Adrenal gland (tissue), 19 donors: ENCODE measurements at places on chromosomes 7 and 10. TPM values are rescaled to one million over a fixed set of nuclear protein-coding genes. Genes with fewer than 3 reads are reported as not detected.
A peak's percentile ranks its signal among the peaks of the same experiment; 100 is the strongest.

Gene LRRD1
- total RNA-seq, result 0.16 TPM

Gene GNG11
- total RNA-seq, result 21.7 TPM

Gene MTERF1
- total RNA-seq, result 11.5 TPM

GRCh38 chr10:110163192-110163773, 44.1 kb upstream of the MXI1 start:
- DNase-seq, result no peak

GRCh38 chr10:42974693-42975002, 102.2 kb upstream of the RET start:
- DNase-seq, result no peak

GRCh38 chr7:28498636-28499035, 86.3 kb downstream of the CREB5 start:
- no peak for DNase-seq

- DNase-seq, result no peak
Observed at GRCh38 chr10:70479626-70480238, 1.2 kb downstream of the PALD1 start.

DNA sequence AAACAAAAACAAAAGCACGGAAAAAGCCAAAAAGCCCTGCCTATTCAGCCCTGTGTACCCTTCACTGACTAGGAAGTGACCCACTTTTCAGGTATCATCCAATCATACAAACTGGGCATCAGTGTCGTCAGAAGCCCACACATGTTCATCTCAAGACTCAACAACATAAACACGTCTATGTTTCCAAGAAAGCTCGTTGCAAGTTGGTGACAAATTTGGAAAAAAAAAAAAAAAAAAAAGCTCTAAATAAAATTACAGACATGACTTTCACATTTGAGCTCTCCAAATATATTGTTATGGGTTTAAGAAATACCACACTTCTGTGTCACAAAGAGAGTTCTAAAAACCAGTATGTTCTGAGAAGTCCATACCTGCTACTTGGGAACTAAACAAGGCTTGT, 204.7 kb upstream of the KLF14 start:
- no peak for DNase-seq

- no peak for DNase-seq
Observed at GRCh38 chr7:132771301-132771730, 195.0 kb upstream of the PLXNA4 start.

DNA sequence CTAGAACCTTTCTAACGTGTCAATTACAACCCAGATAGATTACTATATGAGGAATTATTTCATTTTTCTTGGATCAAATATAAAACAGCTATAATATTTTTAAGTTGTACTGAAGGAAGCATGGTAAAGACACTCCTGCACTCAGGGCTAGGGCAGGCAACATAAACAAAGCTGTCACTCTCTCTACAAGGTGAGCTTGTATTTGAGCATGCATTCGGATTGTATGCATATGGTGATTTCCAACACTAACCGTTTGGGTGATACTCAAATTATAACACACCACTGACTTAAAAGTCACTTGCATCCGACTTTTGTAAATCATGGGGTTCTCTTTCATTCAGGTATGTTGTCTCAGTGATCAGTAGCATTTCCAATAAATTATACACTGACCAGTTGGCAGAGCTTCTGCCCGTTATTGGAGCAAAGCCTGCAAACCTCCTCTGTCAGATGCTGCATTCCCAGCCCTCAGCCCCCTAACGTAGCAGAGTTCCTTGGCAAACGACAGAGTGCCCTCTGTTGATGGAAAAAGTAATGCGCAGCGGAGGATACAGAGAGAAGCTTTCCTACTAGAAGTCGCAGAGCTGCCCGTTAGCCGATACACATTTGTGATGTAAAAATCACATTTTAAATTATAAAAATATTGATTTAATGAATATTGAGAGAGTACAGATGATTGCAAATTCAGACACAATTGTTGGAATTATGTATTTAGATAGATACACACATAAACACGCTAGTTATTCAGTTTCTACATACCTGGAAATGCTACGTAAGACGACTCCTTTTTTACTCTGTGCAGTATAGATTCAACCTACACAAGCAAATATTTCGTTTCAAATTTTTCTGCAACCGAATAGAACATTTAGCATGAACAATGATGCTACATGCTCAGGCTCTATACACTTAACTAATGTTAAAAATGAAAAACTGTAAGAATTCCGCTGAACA, 173.9 kb upstream of the SP4 start:
- DNase-seq, result peak; percentile 26

DNA sequence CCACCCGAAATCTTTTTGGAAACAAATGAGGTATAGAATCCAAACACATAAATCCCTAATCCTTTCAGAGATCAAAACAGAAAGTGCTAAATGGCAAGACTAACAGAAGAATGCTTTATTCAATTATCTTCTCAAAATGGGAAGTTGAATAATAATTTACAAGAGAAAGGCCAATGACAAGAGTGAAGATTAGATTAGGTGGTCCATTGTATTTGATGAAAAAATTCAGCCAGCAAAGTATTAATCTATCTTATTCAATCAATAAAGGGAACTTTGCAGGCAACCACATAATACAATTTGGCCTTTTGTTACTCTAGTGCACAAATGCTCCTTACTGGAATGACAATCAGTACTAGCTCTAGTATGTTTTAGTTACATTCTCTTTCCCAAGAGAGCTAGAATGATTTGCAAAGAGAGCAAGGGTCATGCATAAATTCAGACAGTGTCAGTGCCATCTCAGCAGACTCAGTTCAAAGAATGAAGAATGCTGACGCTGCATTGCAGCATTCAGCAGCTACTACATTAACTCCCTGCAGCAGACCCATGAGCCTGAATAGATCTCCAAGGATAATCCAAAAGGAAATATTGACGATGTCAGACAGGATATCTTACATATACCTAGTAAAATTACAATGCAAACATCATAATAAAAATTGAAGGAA, 131.8 kb downstream of the ANK3 start:
- no peak for DNase-seq

DNA sequence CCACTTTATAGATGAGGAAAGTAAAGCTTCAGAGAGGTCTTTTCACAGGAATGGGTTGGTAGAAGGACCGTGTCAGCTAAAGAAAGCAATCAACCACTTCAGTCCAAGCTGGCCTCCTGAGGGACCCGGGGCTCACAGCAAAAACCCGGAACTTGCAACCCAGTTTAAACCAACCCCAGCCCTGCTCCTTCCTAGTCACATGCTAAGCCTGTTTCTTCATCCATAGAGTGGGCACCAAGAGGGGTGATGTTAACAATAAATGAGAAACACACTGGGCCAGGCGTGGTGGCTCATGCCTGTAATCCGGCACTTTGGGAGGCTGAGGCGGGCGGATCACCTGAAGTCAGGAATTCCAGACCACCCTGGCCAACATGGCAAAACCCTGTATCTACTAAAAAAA, 12.1 kb upstream of the NPFFR1 start:
- no peak for DNase-seq

GRCh38 chr7:34067005-34067778, 161.9 kb downstream of the BMPER start:
- no peak for DNase-seq

DNA sequence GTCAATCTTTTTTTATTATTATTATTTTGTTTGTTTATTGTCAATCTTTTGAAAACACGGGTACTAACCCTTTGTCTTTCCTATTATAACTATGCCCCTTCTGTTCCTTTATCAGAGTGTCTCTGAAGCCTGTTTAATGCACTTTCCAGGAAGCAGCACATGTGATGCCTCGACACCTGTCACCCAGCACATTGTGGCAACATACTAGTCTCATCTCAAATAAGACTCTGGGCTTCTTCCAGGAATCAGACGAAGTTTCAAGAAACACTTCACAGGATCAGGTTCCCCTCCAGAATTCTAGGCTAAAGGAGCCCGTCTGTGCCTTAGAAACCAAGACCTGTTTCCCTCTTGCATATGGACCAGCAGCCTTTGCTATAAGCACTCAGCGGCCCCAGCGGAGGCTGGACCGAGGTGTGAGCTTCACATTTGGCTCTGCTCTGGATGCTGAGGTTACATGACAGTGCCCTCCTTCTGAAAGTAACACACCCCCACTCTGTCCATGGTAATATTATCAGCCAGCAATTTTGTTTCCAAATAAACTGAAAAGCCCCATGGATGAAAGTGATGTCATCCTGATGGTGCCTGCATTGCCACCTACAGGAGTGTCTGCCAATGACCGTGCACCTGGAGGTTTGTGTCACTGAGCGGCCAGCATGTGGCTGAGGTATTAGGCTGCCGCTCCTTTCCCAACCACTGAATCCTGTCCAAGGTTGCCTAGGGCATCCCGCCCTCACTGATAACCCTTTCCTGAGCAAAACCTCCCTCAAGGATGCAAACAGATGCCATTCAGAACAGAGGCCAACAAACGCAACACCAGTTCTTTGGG, 38.1 kb downstream of the MKI67 start:
- DNase-seq, result no peak

GRCh38 chr7:141360803-141361202, 190.4 kb upstream of the AGK start:
- no peak for DNase-seq

- DNase-seq, result no peak
Observed at GRCh38 chr7:148403466-148403993, 187.0 kb upstream of the C7orf33 start.

- DNase-seq, result no peak
Observed at GRCh38 chr10:9357471-9357870, 1303.0 kb downstream of the GATA3 start.

DNA sequence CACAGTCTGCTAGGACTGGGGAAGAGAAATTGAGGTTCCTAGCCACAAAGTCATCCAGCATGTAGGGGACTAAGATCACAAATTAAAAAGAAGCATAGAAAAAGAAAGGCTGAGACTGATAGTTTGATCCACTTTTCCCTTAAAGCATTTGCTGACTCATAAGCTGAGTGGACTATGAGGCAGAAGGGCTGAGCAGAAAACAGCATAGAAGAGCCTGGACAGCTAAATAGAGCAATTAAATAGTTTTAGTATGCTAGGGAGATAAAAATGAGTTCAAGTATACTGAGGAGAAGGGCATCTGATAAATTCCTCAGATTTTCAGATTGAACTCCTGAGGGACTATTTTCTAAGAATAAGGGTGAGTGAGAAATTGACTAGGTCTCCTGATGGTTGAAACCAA, 155.9 kb upstream of the EGR2 start:
- DNase-seq, result no peak

GRCh38 chr7:17298840-17299482, 509 bp downstream of the AHR start:
- DNase-seq, result peak; percentile 52

DNA sequence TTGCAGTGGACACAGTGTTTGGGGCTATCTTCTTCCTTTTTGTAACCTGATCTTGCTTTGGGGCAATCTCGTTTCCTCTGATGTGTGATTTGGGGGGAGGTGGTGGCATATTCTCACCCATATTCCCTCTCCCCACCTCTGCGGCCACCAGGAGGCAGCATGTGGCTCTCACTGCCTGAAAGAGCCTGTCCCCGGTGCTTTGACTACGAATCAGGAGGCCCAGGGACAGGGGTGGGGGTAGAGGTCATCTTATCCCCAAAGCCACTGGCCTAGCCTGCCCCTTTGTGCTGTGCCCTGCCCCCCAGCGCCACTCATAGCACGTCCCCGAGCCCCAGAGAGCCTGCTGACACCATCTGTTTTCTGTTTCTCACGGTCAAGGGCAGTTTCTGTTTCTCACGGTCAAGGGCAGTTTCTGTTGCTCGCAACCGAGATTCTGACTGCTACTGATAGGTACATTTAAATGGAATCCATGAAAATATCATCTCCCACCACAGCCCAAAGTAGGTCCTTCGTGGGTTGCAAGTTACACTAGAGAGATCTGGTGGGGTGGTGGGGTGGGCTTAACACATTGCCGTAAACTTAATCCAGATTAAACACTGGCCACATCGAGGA, 28.2 kb downstream of the PHYH start:
- peak; percentile 10 for DNase-seq

- DNase-seq, result no peak
Observed at GRCh38 chr10:91420868-91421267, 10.7 kb downstream of the HECTD2 start.

GRCh38 chr7:25007668-25008067, 27.7 kb upstream of the OSBPL3 start:
- DNase-seq, result no peak

DNA sequence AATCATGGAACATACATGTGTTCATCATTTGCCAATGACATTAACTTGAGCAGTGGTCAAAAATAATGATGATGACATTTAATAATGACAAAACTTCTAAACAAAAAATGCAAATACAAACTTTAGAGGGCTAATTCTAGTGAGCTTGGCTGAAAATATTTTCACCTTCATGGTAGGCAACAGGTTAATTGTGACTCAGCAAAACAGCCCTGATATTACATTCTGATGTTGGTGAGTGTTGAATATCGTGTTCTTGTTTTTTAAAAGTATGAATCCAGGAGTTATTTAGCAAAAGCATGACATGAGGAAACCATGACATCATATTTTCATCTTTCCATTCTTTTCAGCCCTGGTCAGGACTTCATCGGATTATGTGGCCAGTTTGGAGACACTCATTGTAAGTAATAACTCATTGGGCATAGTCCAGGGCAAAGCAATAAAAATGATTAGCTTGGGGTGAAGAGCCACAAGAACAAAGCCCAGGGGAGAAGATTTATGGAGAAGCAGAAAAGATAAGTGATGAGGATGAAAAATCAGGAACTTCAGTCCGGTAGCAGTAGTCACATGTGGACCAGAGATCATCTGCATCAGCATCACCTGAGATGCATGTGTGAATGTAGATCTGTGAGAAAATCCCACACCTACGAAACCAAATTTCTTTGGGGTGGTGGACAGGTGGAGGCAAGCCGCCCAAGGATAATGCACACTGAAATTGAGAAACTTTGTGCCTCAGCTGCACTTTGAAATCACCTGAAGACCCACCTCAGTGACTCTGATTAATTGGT, 46.8 kb upstream of the PRKAR2B start:
- DNase-seq, result no peak

DNA sequence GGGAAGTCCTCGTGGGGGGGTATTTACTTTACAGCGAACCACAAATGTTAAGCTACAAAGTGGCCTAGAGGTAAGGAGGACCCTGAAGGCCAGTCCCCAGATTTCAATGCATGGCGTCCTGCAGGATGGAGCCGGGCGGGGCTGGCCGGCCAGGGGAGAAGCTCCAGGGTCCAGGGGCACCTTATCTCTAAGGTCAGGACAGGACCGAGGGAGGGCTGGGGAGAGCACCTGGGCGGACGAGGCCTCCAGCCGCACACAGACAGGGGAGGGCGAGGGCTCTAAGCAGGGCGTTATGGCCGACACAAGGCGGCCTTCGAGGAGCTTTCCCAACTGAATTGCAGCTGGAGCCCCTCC, 96.4 kb upstream of the DIP2C start:
- peak; percentile 17 for DNase-seq

DNA sequence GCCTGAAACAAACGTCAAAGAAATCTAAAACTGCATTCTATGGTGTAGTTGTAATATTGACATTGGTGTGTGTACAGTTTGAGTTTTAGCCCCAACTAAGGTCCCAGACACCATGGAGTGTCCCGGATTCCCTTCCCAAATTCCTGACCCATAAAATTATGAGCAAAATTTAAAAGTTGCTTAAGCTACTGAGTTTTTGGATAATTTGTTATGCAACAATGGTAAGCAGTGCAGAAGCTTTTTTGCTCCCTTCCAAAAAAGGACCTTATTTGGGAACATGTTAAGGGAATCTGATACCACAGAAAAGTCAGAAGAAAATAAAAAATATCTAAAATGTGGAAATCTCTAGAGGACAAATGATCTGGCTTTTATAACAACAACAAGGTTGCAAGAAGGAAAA, 63.3 kb upstream of the KMT2E start:
- DNase-seq, result no peak

- no peak for DNase-seq
Observed at GRCh38 chr10:54826994-54827560, 26.0 kb upstream of the PCDH15 start.
